ENCODE measurements at places on chromosomes 7 and 10.

GRCh38 chr10:43440463-43441134 lies 3.7 kb downstream of the ZNF487 start:
- DNase-seq = no peak

DNA sequence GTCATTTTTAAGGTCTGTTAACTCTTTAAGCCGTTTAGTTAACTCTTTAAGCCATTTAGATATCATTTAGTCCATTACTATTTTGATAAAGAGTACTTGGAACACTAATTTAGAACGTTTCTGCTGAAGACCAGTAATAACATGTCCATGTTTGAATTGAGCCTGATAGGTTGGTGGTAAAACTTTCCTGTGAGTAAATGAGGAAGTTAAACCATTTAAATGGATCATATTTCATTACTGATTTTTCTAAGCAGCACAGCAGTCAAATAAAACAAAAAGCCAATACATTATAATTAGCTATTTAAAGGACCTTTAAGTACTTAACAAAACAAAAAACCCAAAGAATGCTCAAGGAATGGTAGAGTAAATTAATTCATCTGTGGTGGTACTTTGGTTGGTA lies 29.4 kb downstream of the PHTF2 start:
- DNase-seq = no peak

DNA sequence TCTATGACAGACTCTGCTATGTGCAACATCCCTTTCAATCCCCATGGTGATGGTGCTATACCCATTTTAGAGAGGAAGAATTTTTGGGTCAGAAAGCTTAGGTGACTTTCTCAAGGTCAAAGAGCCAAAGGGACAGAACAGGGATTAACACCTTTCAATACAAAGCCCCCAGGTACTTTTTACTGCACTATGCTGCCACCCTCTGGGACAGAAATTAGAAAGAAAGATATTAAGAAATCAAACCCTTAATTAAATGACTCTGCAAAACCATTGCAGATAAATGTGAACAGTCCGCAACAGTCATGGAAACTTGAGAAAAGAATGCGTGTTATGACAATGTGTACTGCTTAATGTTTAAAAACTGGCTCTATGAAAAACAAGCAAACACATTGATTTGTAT lies 673.7 kb downstream of the MAGI2 start:
- DNase-seq = no peak

- DNase-seq = no peak
Measured at GRCh38 chr7:91228927-91229558, 35.2 kb upstream of the FZD1 start.

GRCh38 chr7:113622796-113623195 lies 296.0 kb downstream of the PPP1R3A start:
- DNase-seq = no peak

- DNase-seq = no peak
Measured at GRCh38 chr7:19101472-19101871, 16.0 kb downstream of the TWIST1 start.

GRCh38 chr7:123241809-123242208 lies 42.0 kb upstream of the SLC13A1 start:
- no peak for DNase-seq

DNA sequence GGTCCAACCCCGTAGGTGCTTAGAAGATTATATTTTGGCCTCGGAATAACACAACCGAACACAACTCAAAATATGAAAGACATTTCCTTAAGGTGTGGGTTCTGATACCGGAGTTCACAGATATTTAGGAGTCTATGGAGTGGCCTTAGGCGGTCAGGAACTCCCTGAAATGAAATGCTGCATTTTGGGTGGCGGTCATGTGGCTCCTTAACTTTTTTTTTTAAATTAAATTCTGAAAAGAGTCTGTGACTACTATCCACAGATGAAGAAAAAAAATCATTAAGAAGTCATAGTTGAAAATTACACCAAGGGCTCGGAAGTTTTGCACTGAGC lies 290.9 kb upstream of the NFE2L3 start:
- DNase-seq = no peak

DNA sequence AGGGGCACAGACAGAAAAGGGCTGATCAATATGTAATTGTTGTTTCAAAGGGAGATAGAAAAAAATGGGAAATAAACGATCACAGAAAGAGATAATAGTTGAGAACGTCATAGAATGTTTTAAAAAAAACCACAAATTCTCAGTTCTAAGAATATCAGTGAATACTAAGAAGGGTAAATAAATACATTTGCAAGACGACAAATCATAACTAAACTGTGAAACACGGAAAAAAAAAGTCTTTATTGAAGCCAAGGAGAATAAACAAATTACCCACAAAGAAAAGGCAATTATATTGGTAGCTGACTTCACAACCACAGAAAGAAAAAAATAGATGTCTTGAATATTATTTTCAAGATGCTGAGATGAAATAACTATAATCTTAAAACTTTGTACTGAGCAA lies 305.2 kb upstream of the STEAP1 start:
- no peak for DNase-seq

- DNase-seq = no peak
Measured at GRCh38 chr10:119737823-119738222, 12.0 kb downstream of the INPP5F start.

DNA sequence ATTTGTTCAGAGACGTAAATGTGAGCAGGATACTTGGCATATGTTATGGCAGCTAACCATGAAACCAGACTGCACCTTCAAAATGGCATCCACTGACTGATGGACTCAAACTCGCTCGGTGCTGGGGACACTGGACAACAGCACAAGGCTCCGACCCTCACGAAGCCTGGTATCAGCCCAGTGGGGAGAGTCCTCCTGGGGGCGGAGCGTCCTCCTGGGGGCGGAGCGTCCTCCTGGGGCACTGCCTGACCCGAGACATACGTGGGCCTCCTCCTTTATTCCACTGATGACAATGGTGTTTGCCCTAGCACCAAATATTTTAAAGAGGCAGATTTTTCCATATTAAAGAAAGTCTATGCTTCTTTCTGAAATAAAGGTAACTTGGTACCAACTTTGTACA lies 39.5 kb downstream of the ESYT2 start:
- no peak for DNase-seq

DNA sequence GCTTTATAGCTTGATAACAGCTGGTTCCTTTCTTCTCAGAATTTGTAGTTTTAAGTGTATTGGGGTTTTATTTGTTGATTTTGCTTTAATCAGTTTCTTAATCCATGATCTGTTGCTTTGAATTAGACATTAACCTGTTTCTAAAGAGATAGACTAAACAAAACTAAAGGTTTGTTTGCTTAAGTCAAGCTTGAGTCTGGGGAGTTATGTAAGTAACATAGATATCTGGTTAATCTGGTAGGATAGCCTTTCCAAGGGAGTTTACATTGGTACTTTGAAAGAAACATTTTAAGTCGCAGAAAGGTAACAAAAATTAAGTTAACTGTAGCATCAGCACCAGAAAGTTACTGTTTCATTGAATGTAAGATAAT lies 5.4 kb downstream of the PPP2R2D start:
- no peak for DNase-seq

- no peak for DNase-seq
Measured at GRCh38 chr10:86354761-86355540, 11.6 kb downstream of the GRID1 start.

DNA sequence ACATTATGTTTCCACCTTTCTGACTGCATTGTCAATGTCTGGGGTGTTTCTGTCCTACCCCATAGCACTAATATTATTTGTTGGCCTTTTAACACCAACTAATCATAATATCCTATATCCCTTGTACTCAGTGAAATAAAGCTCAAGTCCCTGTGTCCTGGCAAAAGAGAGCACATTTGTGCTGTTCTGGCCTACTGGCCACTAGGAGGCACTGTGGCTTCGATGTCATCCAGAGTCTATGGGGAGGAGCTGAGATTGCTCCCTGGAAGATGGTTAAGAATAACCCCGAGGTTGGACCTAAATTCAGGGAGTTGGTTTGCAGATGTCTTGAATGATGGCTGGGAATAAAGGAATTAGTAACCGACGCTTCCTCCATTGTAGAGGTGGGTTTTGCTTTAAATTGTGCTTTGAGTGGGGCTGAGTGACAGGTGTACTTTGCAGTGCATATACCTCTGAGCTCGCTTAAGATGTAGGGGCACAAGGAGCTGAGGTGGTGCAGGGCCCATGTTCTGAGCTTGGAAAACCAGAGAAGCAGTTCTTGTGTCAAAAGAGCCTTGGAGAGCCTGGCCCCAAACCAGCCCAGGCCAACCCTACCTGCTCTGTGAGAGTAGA lies 191.2 kb upstream of the PRSS1 start:
- DNase-seq = no peak

DNA sequence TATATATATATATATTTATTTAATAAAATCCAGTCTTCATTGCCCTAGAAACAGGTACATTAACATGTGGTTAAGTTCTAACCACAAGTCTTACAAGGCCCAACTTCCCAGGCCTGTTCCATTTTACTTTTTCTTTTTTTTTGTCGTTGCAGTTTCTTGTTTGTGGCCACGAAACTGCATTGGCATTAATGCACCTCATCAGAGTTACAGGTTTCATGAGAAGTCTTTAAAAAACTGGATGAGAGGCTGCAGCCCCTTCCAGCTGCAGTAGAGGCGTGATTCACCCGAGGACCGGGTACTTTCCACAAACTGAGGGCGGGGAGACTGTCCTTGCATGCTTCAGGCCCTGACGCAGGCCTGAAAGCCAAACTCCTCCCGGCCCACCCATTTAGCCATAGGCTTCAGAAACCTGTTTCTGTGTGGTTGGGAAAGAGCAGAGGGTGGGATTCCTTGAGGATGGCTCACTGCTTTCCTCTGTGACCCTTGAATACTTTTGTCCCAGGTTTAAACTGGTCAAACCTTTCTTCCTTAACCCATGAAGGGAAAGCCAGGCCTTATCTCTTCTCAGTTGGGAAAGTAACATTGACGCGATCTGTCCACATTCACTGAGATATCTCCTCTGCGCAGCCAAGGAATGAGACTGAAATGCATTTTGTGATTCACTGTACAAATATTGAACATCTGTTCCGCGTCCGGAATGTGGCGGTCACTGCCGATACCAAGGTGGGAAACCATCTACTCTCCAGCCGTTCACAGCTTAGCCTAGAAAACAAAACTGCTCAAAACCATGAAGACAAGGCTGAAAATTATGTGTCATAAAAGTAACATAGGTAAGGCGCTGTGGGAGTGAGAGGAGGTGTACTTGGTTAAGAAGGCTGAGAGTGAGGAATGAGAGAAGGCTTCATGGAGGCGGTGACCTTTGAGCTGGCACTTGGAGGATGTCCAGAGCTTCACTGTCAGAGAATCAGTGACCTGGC lies 311.7 kb downstream of the GATA3 start:
- no peak for DNase-seq

GRCh38 chr7:155001756-155002410 lies 1.0 kb downstream of the PAXIP1 start:
- DNase-seq = no peak

GRCh38 chr10:14507176-14507575 lies 176.5 kb upstream of the FRMD4A start:
- DNase-seq = no peak

- DNase-seq = no peak
Measured at GRCh38 chr7:25529320-25529719, 301.0 kb upstream of the NPVF start.

GRCh38 chr10:13820119-13820963 lies 233.6 kb downstream of the PRPF18 start:
- DNase-seq = no peak

DNA sequence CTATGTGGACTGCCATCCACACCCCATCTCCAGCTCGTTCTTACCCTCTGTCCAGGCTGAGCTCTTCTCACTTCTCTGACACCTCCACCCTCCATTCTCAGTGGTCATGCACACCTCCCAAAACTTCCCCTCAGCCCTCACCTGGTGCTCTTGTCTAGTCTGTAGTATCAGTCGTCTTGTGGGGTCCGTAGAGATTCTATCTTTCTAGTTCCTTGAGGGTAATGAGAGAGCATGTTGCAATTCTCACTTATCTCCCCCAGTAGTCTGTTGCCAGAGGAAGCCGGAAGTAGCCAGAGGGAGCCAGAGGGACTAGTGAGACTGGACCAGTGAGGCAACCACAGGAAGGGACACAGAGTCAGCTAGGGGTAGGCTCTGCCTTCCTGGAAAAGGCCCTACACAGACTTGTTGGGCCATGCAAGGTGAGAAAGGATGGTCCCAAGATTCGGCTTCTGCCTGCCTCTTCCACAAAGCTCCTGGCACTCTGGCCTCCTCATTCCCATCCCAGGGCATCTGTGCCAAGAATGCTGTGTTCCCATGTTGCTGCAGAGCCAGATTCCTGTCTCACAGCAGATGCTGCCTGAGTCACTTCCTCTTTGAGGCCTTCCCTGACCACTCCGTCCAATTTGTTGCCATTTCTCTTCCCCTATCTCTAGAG lies 50.6 kb upstream of the DUSP5 start:
- DNase-seq = no peak

DNA sequence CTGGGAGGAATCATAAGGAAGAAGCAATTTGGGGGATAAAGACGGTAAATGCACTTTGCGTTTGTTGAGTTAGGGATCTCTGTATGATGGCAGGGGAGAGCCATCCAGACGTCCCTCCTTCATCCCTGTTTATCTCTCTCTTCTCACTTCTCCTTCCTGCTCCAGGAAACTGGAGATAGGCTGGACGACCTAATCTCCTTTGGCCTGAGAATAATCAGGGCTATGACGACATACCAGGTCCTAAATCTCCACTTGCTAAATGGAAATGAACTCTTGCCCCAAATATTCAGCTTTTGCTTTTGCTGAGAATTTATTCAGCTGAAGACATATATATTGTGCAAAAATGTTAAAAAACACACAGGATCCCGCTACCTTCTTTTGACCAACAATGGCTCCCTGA lies 182.9 kb upstream of the INHBA start:
- DNase-seq = no peak

GRCh38 chr7:73345538-73345937 lies 17.6 kb downstream of the FKBP6 start:
- DNase-seq = no peak

DNA sequence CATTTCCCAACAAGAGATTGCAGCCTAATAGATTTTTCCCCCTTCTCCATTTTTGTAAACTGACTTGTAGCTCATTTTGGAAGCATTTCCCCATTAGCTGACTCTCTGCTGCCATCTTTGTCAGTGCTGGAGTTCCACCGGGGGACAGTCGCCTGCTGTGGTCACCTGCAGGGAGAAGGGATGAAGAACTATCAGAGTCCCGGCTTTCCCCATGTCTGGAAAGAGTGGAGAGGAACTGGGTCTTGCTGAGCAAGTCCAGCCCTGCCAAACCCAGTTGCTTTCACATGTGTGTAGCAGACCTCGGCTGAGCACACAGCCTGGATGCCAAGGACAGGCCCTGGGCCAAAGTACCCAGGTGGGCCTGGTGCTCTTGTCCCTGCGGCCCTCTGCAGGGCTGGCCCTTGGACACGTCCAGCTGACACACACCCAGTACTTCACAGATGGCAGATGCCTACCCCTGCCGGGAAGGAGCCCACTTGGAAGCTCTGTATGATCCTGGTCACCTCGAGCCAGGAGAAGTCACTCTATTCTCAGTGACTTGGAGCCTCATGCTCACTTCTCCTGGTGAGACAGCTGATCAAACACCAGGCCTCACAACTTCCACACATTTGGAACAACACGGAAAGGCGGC lies 157.3 kb upstream of the NPVF start:
- no peak for DNase-seq

GRCh38 chr7:151448261-151449252 lies 8.6 kb upstream of the CRYGN start:
- DNase-seq = peak; percentile 83

All from frontal cortex (tissue), 4 donors.